ENCODE measurements at places on chromosomes 2 and 18. TPM values are rescaled to one million over a fixed set of nuclear protein-coding genes. Genes with fewer than 3 reads are reported as not detected.

GRCh38 chr2:83058683-83059082 lies 1400.4 kb downstream of the SUCLG1 start:
- H3K27ac ChIP-seq: no peak overlapping the region
- no peak for DNase-seq
- no peaks in the 10 kb centered on the region for H3K4me1 ChIP-seq
- H3K4me3 ChIP-seq: no peak overlapping the region
- no peaks in the 10 kb centered on the region for H3K27me3 ChIP-seq
- H3K36me3 ChIP-seq: no peaks in the 10 kb centered on the region

DNA sequence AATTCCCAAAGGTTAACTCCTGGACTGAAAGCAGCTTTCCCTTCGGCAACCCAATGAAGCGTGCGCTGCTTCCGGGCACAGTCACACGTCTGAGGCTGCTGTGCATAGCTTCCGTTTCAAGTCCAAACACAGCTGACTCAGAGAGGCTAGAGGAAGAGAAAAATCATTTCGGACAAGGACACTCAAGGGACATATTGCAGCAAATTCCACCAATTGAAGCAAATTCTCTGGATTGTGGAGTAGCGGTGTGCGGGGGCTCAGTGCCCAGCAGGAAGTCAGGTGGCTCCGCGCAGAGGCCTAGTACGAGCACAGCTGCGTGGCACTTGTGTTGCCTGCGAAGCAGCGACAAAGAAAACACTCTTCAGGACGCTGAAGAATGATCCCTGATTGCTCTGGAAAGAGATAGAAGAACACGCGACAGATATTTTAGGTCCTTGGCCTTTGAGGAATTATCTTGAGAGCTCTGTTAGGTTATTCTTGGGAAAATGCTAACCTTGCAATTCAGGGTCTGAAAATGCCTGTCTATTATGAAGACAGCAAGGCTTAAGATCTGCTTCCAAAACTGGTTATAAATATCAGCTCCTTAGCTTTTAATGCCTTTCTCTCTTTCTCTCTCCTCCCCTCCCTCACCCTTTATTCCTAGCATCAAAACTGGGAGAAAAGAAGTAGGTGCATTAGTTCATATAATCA lies 352.6 kb upstream of the DLGAP1 start:
- no peaks in the 10 kb centered on the region for H3K36me3 ChIP-seq
- no peaks in the 10 kb centered on the region for H3K4me1 ChIP-seq
- no peaks in the 10 kb centered on the region for H3K27me3 ChIP-seq
- H3K27ac ChIP-seq: no peak overlapping the region

- no peaks in the 10 kb centered on the region for H3K36me3 ChIP-seq
- no peaks in the 10 kb centered on the region for H3K4me1 ChIP-seq
- H3K27me3 ChIP-seq: no peaks in the 10 kb centered on the region
- no peak for DNase-seq
Observed at GRCh38 chr2:52238782-52239181, 1206.8 kb upstream of the NRXN1 start.

FOXI3 gene
- not detected for total RNA-seq

NMUR1 gene
- total RNA-seq: 2.3 TPM

AQP12B gene
- total RNA-seq: not detected

CNTNAP5 gene
- not detected for total RNA-seq
